ENCODE measurements at places on chromosomes 1 and 21. TPM values are rescaled to one million over a fixed set of nuclear protein-coding genes. Genes with fewer than 3 reads are reported as not detected.

LRRC40 gene
- 15.0 TPM for total RNA-seq

CCDC24 gene
- 26.5 TPM for total RNA-seq

OR10J5 gene
- total RNA-seq: not detected

AJAP1 gene
- not detected for total RNA-seq

AMY1A gene
- not detected for total RNA-seq

OBSCN gene
- 191 TPM for total RNA-seq

GPR157 gene
- 17.4 TPM for total RNA-seq

PLA2G4A gene
- 0.21 TPM for total RNA-seq

PAX7 gene
- not detected for total RNA-seq

GRCh38 chr1:115640384-115640783 lies 1.4 kb upstream of the VANGL1 start:
- H3K27me3 ChIP-seq: no peaks in the 10 kb centered on the region
- DNase-seq: no peak
- peaks cover 15% of the 10 kb centered on the region for H3K4me1 ChIP-seq
- no peak overlapping the region for H3K4me3 ChIP-seq

GRCh38 chr1:88923224-88923623 lies 31.9 kb upstream of the GTF2B start:
- H3K4me1 ChIP-seq: no peaks in the 10 kb centered on the region
- H3K27me3 ChIP-seq: no peaks in the 10 kb centered on the region
- H3K27ac ChIP-seq: no peak overlapping the region
- no peak overlapping the region for H3K4me3 ChIP-seq
- peaks cover 4% of the 10 kb centered on the region for H3K36me3 ChIP-seq
- no peak for DNase-seq

GRCh38 chr1:10730985-10731384 lies 65.5 kb downstream of the CASZ1 start:
- H3K27ac ChIP-seq: no peak overlapping the region
- DNase-seq: peak; percentile 79
- H3K4me3 ChIP-seq: no peak overlapping the region
- H3K36me3 ChIP-seq: no peaks in the 10 kb centered on the region
- H3K27me3 ChIP-seq: no peaks in the 10 kb centered on the region

GRCh38 chr1:153592748-153593147 lies 20.2 kb downstream of the S100A16 start:
- DNase-seq: no peak
- no peak overlapping the region for H3K27ac ChIP-seq
- H3K4me1 ChIP-seq: no peaks in the 10 kb centered on the region
- no peaks in the 10 kb centered on the region for H3K27me3 ChIP-seq
- H3K36me3 ChIP-seq: no peaks in the 10 kb centered on the region

DNA sequence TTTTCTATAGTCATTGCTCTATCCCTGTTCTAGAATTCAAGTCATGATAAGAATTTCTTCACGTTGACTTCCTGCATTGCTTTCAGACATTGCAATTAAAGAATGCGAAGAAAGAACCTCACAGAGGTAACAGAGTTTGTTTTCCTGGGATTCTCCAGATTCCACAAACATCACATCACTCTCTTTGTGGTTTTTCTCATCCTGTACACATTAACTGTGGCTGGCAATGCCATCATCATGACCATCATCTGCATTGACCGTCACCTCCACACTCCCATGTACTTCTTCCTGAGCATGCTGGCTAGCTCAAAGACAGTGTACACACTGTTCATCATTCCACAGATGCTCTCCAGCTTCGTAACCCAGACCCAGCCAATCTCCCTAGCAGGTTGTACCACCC lies 10.6 kb downstream of the APCS start:
- no peak overlapping the region for H3K27ac ChIP-seq
- no peaks in the 10 kb centered on the region for H3K4me1 ChIP-seq
- no peak overlapping the region for H3K4me3 ChIP-seq
- no peaks in the 10 kb centered on the region for H3K27me3 ChIP-seq

DNA sequence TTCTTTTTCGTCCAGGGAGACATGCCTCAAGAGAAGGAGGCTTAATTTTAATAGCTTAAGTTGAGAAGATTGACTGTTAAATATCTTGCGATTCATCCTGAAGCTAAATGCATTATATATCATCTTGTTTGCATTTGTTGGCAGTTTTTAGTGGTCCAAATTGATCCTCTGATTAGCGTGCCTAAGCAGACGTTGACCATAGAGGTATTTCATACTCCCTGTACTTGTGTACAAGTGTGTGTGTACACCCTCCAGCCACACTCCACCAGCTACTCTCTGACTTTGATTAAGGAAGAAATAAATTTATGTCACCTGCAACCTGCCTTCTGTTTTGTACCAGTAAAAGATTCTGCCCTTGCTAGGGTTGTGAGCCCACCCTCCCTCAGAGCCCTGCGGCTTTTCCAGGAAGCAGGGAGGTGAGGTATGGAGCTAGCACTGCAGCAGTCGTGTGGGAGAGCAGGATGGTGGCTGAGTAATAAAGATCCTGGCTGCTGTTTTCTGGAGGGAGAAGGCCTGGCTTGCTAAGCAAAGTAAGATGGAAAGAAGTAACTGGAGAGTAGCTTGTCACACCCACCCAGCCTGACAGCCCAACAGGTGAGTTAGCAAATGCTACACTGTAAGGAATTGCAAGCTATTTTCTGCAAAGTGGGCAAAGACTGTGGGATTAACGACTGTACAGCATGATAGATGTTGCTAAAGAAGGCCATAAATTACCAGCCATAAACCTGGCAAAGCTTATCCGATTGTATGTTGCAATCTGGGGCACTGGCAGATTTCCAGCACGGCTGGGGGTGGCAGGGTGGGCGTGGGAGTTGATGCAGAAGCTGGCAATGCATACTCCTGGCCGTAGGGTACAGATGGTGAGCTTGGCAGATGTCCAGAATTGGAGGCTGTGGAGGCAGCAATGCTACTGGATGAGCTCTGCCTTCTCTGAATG lies 170.2 kb downstream of the TNR start:
- no peak overlapping the region for H3K27ac ChIP-seq
- no peaks in the 10 kb centered on the region for H3K27me3 ChIP-seq
- no peak for DNase-seq
- H3K36me3 ChIP-seq: no peaks in the 10 kb centered on the region
- no peak overlapping the region for H3K4me3 ChIP-seq

GRCh38 chr1:178451529-178451928 lies 45.2 kb downstream of the CLEC20A start:
- H3K4me1 ChIP-seq: no peaks in the 10 kb centered on the region
- H3K36me3 ChIP-seq: no peaks in the 10 kb centered on the region
- H3K4me3 ChIP-seq: no peak overlapping the region
- no peak for DNase-seq
- H3K27me3 ChIP-seq: no peaks in the 10 kb centered on the region

- no peak for DNase-seq
- peak overlapping the region; percentile 65 for H3K27ac ChIP-seq
- peaks cover 40% of the 10 kb centered on the region for H3K4me1 ChIP-seq
- H3K4me3 ChIP-seq: no peak overlapping the region
These were observed 26.2 kb downstream of the ACOT11 start for GRCh38 chr1:54574158-54574778.

DNA sequence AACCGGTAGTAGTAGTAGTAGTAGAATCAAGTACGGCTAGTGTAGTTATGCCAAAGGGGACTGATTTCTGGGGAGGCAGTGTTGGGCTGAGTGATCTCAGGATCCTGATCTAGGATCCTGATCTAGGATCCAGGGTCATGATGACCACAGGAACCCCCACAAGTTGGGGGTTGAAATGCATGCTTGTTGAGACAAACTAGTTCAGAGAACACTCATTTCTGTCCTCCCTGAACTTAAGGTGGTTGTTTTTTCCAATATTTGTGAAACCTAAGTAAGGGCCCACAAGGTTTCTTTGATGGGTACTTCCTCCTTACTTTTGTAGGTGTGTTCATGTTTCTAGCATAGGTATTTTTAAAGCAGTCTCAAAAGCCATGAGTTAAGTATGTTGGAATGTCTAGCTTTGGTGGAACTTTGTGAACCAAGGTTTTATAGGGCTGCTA lies 33.9 kb upstream of the PDC start:
- no peaks in the 10 kb centered on the region for H3K27me3 ChIP-seq
- no peak overlapping the region for H3K27ac ChIP-seq
- peaks cover 9% of the 10 kb centered on the region for H3K4me1 ChIP-seq
- no peak overlapping the region for H3K4me3 ChIP-seq
- no peaks in the 10 kb centered on the region for H3K36me3 ChIP-seq
- no peak for DNase-seq

DNA sequence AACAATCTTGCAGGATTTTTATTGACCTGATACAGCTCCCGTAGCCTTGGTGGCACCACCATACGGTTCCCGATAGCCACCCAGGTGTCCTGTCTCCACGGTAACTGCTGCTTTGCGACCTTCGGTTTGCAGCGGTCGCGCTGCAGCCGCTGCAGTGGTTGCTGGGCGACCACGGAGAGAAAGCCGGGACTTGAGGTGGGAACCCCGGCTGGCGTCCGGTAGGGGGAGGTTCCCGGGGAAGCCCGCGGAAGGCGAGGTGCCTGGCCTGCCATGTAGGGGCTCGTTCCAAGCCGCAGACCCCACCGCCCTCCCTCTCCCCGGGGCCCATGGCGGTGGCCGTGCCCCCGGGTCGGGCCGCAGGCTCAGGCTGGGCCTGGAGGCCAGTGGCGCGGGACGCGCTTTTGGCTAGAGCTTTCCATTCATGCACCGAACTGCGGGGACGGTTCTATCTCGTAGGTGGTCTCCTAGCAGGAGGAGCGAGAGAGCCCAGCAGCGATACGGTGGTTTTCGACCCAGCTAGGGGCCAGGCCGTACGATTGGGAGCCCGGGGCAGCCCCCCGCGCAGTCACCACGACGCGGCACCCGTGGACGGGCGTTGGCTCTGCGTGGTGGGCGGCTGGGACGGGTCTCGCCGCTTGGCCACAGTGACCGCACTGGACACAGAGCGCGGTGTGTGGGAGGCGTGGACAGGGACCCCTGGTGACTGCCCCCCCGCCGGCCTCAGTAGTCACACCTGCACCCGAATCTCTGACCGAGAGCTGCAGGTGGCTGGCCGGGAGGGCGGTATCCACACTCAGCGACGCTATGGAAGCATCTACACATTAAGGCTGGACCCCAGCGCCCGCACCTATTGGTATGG lies at the start of gene KLHDC9:
TSS of gene KLHDC9 (plus strand) at position 152 of the 859 bp plus-strand sequence. CDS start at position 327, 175 bp downstream.
- peaks cover 16% of the 10 kb centered on the region for H3K36me3 ChIP-seq
- peaks cover 3% of the 10 kb centered on the region for H3K27me3 ChIP-seq
- peak within 1 kb of the TSS; percentile 58 for H3K4me3 ChIP-seq
- peak; percentile 94 for DNase-seq
- peak within 1 kb of the TSS; percentile 37 for H3K27ac ChIP-seq
- H3K4me1 ChIP-seq: peaks cover 3% of the 10 kb centered on the region

DNA sequence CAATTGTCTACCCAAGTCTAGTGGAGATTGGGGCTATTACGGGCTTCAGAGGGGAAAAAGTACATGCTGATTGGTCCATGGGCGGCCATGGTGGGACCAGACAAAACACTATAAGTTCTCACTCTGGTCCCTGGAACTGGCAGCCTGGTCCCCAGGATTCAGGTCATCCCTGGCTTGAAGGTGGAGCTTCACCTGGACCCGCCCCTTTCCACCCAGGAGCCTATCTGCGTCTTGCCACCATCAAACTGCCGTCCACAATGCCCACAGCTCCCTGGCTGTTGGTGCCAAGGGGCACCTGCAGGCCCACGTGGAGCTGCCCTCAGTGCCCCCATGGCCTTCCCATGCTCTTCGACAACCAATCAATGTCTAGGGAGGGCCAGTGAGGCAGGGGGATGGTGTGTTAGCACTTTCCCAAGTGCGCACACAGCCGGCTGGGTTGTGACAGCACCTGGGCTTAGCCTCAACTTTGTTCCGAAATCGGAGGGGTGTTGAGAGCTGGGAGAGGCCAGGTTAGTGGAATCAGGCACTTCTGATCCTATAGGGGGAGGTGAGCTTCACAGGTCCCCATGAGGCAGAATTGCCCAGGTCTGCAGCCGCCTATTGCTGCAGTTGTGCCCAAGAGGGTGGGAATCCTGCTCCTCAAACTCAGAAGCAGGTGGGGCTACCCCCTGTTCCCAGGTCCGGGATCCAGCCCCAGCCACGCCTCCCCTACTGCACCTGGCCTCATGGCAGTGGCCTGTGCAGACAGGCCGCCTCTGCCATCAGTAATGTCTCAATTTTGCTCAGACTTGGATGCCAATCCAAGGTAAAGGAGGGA lies 1369.4 kb upstream of the PRMT6 start:
- no peaks in the 10 kb centered on the region for H3K27me3 ChIP-seq
- H3K36me3 ChIP-seq: no peaks in the 10 kb centered on the region
- no peaks in the 10 kb centered on the region for H3K4me1 ChIP-seq
- DNase-seq: no peak

Data from cardiac muscle cell (in vitro differentiated cells and primary cell).